Activated T-cell treated with anti-CD3 and anti-CD28 coated beads, Interleukin-2, amount 50 U/mL, for 48 hours (primary cell): ENCODE measurements at places on chromosomes 1 and 21.
A peak's percentile ranks its signal among the peaks of the same experiment; 100 is the strongest.

DNA sequence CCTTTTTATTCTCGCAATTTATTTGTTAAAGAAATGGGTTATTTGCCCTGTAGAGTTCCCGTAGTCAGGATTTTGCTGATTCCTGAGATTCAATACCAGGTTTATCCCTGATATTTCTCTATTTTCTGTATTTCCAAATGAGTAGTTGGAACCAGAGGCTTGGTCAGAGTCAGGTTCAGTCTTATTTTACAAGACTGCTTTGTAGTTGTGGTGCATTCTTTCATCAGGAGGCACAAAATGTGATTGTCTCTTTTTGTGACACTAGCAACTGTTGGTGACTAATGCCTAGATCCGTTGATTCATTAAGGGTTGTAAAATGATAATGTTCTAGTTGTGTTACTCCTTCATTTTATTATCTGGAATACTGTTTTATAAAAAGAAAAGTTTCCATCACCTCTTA lies 95.5 kb upstream of the TPTE start:
- DNase-seq, result no peak

GRCh38 chr1:93353286-93353685 lies 7.6 kb downstream of the DR1 start:
- DNase-seq, result no peak

GRCh38 chr1:198860371-198860770 lies 221.5 kb downstream of the PTPRC start:
- no peak for DNase-seq

GRCh38 chr1:10628685-10629084 lies 153.9 kb downstream of the PEX14 start:
- DNase-seq, result no peak

GRCh38 chr1:51265618-51266017 lies 29.5 kb downstream of the RNF11 start:
- DNase-seq, result no peak

GRCh38 chr1:227745568-227746265 lies 10.5 kb downstream of the SNAP47 start:
- DNase-seq, result no peak

GRCh38 chr1:3707939-3708328 lies 44.3 kb upstream of the CCDC27 start:
- no peak for DNase-seq

GRCh38 chr1:9594471-9595155 lies 5.9 kb downstream of the TMEM201 start:
- DNase-seq, result no peak

- DNase-seq, result no peak
Observed at GRCh38 chr1:241253471-241253870, 103.5 kb downstream of the RGS7 start.

- no peak for DNase-seq
Observed at GRCh38 chr1:18836654-18837053, 22.8 kb downstream of the TAS1R2 start.

DNA sequence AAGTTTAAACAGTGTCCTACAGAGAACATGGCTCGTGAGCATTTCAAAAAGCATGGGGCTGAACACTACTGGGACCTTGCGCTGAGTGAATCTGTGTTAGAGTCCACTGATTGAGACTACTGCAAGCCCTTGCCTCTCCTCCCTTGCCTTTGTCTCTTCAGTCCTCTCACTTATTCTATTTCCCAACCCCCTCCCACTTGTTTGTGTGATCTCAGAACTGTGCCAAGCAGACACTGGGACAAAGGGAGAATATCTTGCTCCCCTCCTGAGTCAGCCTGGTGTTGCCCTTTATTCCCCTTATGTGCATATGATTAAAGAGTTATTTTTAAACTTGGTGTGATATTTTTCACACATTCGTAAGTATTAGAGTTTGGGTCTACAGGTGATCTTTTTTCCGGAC lies 11.1 kb upstream of the RPRD2 start:
- peak; percentile 4 for DNase-seq

DNA sequence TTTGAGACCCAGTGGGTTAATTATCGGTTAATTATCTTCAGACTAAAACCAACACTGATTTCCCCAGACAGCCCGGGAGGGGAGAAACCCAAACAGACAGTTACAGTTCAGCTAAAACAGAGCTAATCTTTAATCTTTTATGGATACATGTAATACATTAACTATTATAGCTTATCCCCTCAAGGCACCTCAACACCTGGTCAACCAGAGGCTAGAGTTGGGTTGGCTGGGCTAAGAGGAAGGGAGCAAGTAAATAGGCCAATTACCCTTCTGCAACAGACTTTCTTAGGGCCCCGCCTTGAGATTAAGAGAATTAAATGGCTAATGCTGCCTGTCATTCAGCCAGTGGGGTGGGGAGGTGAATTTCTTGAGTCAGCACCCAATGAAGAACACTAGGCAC lies 6.6 kb upstream of the MED18 start:
- no peak for DNase-seq

DNA sequence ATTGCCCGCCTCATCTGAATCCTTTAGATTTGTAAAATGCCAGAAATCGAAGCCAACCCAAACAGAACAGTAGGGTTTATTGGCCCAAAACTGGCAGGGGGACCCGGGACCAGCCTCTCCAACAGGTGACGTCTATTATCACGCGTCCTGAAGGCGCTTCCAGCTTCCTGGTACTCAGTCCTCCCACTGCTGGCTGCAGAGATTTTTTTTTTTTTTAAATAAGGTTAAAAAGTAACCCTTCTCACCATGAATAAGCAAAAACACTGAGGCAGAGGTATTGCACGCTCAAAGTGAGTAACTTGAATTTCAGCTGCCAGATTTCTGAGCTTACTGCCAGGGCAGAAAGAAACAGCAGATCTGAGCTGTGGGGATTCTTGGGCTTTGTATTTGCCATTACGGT lies 54.4 kb upstream of the GCLM start:
- DNase-seq, result no peak

DNA sequence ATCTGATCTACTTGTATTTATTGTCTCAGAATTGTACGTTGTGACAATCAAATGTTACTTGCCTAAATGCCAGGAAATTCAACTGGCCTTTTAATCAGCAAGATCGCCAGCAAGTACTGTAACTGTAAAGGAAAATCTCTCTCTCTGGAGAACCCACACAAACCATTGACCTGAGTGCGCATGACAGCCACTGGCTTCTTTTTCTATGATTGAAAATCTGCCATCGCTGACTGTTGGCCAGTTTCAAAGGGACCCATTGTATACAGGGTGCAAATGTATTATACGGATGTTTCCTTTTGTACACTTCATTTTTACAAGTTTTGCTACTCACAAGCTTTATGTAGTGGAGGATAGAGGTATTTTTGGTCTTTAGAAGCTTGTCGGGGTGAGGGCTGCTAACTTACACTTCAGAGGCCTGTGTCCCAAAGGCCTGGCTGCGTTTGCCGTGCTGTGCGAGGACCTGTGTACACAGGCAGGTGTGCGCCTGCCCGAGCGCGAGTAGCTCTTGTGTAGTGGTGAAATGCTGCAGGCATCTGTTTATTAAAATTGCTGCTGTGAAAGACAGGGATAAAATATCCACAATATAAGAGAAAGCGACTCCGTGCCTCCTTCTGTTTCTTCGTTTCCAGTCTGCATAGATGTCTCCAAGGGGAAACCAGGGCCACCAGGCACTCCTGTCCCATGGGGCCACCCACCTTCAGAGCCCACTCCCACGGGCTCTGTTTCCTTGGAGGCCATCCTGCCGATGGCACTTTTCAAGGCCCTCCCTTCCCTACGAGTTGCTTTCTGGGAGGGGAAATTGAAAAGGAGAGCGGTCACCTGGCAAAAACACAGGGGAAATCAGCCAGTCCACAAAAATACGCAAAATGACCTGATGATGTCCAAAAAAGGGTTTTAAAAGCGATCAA lies 25.3 kb upstream of the TRAPPC10 start:
- no peak for DNase-seq

- no peak for DNase-seq
Observed at GRCh38 chr21:28200726-28201125, 792.0 kb downstream of the LTN1 start.

- DNase-seq, result no peak
Observed at GRCh38 chr1:72530646-72531045, 248.3 kb upstream of the NEGR1 start.

GRCh38 chr1:48030696-48031365 lies 33.6 kb upstream of the TRABD2B start:
- DNase-seq, result no peak

DNA sequence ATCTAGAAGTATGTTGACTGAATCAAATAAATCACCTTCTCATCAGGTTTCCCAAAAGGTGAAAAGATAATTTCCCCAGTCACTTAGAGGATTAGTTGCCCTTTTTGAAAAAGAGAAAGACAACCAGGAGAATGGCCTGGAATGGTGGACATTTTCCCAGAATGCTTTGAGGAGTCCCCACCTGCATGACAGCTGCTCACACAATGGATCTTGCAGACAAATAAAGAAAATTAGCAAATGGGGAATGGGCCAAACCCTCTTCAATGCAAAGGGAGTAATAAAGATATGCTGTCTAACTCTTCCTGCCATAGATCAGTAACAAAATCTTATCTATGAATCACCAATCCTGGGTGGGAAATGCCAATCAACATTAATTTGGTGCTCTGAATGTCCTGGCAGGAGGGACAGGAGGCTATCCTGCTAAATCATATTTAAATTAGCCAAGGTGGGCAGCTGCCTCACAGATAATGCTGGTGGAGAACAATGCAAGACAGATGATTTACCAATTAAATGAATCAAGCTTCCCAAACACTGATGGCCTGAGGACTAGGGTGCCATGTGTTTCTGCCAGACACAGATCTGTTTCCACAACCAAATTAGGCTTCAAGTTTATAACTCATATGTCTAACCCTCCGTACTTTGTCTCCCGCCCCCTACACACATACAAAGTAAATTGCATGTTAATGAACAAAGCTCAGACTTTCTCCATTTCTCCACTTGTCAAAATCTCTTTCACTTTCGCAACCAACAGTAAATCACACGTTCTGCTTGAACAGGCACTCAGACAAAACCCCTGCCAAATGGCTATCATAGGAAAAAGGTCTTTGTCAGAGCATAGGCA lies 488.0 kb upstream of the PLXNA2 start:
- DNase-seq, result no peak

- no peak for DNase-seq
Observed at GRCh38 chr1:2343023-2343935, 48.1 kb downstream of the MORN1 start.

- peak; percentile 42 for DNase-seq
Observed at GRCh38 chr1:202835548-202836072, 24.9 kb downstream of the PCAT6 start.

DNA sequence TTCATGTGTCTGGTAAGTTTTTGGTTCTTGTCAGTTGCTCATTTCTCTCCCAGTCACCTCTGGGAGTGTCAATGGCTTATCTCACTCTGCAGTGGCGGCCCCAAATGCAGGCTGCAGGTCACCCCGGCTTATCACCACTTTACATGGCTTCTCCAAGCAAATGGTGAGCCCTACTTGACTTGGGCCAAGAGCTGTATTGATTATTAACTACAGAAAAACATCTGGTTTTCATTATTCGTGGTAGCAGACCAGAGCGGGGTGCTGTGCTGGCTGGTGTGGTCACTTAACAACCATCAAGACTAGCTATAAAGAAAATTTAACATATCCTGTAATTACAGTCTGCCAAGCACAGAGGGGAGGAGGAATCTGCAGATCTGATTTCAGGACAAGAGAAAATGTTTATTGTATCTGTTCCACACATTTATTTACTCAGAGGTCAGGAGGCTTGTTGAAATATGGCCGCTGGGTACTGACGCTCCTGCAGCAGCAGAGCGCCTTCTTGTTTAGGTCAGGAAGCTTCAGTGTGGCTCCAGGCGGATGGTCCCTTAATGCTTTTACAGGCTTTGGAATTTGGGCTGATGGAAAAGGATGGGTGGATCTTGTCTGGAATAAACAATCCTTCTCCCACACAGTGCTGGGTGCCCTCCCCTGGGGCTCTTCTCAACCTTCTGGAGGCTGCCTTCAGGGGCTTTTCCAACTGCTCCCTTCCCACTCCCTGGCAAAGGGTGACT lies 87.8 kb downstream of the HLX start:
- DNase-seq, result no peak

GRCh38 chr21:33655588-33656221 lies 13.4 kb downstream of the ITSN1 start:
- no peak for DNase-seq

GRCh38 chr1:30172299-30172694 lies 551.1 kb downstream of the MATN1 start:
- DNase-seq, result no peak

GRCh38 chr21:44752671-44753235 lies 41.4 kb upstream of the TSPEAR start:
- DNase-seq, result no peak

DNA sequence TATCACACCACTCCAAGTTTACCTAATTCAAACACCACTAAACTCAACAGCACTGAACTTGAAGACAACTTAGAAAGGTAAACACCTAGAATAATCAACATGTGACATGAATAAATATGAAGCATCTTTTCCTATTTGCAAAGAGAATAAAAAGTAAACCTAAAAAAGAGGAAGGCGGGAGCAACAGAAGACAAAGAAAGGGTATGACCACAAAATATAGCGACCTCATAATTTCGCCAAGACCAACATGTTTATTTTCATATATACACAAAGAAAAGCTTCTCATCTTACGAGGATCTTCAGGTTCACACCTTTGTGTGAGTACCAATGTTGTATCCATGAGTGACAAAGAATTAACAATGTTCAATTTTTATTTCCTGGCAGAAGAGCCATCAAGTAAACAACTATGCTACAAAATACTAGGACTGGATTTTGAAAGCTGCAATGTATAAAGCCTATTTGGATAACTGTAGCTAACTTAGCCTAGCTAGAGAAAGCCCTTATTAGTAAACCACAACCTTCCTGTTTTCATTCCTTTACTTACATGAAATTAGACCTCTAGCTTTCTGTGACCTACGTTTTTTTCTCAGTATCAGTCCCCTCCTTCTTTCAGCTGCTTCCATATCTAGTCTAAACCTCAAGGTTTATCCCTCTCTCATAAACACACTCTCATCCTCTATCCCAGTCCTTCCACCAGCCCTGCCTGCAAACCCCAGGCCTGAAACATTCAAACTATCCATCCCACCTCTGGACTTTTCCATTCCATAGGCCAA lies 21.3 kb upstream of the PHTF1 start:
- DNase-seq, result no peak

GRCh38 chr21:36428761-36429432 lies 43.7 kb downstream of the CHAF1B start:
- no peak for DNase-seq

DNA sequence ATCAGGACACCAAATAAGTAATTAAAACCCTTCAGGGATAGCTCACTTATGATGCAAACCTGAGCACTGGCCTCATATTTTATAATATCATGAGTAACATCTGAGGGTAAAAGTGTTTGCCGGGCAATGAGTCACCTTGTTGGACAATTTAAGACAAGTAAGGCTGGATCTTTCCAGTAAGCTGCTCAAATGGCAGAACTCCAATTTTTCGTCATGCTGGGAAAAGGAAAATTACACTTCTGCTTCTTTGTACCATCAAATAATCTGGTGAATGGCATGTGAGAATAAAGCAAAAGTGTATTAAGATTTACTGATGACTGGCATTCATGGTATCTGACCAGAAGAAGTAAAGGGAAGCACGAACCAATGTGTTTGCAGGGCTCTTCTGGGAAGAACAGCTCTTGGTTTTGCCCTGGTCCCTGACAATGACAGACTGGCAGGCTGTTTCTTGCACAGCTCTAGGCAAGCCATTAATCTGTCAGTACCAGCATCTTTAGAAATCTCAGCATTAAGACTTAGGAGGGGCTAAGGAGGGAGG lies 392.2 kb downstream of the VAV3 start:
- DNase-seq, result no peak

- DNase-seq, result peak; percentile 29
Observed at GRCh38 chr1:205939690-205940330, 3.4 kb downstream of the SLC26A9 start.

GRCh38 chr1:209737118-209737505 lies 18.7 kb upstream of the TRAF3IP3 start:
- no peak for DNase-seq
